Activated naive CD4-positive, alpha-beta T cell treated with anti-CD3 and anti-CD28 coated beads for 36 hours (primary cell): ENCODE measurements at places on chromosomes 3 and 15. TPM values are rescaled to one million over a fixed set of nuclear protein-coding genes. Genes with fewer than 3 reads are reported as not detected.

GRM7 gene
- not detected for total RNA-seq

CHRM5 gene
- not detected for total RNA-seq

FBXL2 gene
- total RNA-seq, result not detected

LMCD1 gene
- 0.81 TPM for total RNA-seq

SLC28A2 gene
- total RNA-seq, result not detected

HHLA2 gene
- 0.22 TPM for total RNA-seq

GCNT3 gene
- total RNA-seq, result not detected

LIPH gene
- total RNA-seq, result not detected

HEMK1 gene
- 30.4 TPM for total RNA-seq

PPARG gene
- total RNA-seq, result 0.20 TPM

GRK7 gene
- not detected for total RNA-seq

BCL2A1 gene
- total RNA-seq, result 88.7 TPM

NAALADL2 gene
- total RNA-seq, result not detected

CLSTN2 gene
- total RNA-seq, result not detected

NEDD4 gene
- total RNA-seq, result 32.2 TPM

CMSS1 gene
- total RNA-seq, result 95.8 TPM

MYRIP gene
- total RNA-seq, result not detected

COX17 gene
- 113 TPM for total RNA-seq

DNA sequence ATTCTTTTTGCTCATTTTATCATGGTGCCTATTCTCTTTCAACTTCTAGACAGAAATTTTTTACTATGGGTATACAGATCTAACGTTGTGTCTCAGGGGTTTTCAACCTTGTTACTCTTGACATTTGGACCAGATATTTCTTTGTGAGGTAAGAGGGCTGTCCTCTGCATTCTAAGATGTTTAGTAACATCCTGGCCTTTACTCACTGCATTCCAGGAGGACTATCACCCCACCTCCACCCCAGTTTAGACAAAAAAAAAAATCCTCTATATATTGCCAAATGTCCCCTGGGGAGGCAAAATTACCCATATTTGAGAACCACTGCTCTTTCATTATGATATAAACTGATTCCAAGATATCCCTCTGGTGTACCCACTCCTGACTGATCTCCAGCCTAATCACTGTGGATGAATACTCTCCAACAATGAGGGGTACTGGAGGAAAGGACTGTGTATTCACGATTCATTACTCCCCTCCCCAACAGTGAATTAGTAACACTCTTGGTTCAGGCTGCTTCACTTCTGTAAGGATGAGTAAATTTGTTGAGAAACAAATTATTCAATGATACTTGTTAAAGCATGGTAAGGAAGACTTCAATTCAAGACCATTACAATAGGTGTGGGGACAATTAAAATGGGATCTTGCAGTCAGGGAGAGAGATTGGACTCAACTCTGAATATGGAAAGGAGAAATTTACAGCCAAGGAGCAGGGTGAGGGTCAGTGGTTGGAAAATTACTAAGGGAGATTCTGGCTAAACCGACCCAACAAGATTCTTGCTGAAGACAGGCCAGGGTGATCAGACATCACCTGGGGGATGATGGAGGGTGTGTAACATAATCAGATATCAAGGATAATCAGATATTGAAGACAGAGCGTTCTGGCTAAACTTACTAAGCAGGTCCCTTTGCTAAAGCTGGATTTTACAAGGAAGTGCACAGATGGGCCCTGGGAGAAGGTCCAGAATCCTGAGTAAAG, 123.8 kb upstream of the DAZL start:
- DNase-seq, result no peak

- no peak for DNase-seq
Observed at GRCh38 chr3:167901138-167901537, 165.6 kb downstream of the SERPINI1 start.

- DNase-seq, result no peak
Observed at GRCh38 chr3:179299999-179300613, 22.7 kb upstream of the ZNF639 start.

DNA sequence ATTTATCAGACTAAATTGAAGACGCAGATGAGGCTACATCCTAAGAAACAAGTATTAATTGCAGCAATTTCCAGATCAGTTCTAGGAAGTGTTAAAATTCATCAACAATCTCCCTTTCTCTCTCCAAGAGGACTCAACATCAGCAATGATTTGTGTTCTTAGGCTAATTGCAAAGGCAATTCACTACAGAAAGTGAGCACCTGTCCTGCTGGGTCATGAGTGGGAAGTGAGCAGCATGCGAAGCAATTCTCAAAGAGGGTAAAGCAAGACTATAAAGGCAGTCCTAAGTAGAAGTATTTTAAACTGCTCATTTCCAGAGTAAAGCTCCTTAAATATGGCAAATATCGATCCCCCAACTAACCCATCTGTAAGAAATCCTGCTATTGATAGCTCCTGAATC, 1191.0 kb upstream of the ALCAM start:
- no peak for DNase-seq

- DNase-seq, result no peak
Observed at GRCh38 chr15:75197062-75197630, 4.5 kb upstream of the C15orf39 start.

- DNase-seq, result peak; percentile 28
Observed at GRCh38 chr3:52532838-52533622, 627 bp downstream of the NT5DC2 start.

DNA sequence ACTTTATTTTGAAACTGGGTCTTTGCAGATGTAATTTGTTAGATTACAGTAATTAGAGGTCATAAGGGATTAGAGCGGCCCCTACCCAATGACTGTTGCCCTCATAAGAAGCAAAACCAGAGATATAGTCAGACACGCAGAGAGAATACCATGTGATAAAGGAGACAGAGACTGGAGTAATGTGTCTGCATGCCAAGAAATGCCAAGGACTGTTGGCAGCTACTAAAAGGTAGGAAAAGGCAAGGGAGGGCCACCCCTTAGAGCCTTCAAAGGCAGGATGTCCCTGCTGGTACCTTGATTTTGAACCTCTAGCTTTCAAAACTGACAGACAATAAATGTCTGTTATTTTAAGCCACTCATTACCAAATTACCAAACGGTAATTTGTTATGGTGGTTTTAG, 548.2 kb downstream of the FHIT start:
- no peak for DNase-seq

DNA sequence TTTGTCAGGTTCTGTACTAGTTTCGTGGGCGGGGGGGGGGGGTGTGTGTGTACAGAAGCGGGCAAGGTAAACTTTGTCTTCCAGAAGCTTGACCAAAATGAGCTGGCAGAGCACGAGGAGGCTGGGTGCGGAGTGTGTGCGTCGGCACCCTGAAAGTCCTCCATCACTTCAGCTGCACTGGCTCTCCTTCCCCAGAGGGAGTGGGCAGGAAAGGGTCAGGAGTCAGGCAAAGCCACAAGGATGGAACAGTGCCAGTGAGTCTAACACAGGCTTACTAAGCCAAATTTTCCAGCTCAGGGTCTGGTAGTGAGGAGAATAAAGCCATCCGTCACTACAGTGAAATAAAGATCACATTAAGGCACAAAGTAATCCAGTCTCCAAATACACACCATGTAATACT, 11.9 kb upstream of the SH3GL3 start:
- DNase-seq, result no peak

GRCh38 chr3:72343078-72343477, 505.2 kb downstream of the SHQ1 start:
- DNase-seq, result peak; percentile 72

DNA sequence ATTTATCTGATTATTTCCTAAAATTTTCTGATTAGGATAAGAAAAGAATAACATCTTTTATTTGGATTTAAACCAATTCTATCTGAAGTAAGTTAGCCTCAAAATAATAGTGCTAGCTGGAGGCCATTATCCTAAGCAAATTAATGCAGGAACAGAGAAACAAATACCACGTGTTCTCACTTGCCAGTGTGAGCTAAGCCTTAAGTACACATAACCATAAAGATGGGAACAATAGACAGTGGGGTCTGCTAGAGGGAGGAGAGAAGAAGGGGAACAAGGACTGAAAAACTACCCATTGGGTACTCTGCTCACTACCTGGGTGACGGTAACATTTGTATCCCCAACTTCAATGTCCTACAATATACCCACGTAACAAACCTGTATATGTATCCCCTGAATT, 31.3 kb upstream of the LYSMD4 start:
- DNase-seq, result no peak

- no peak for DNase-seq
Observed at GRCh38 chr3:136512381-136512780, 239.8 kb downstream of the STAG1 start.

GRCh38 chr15:92675485-92675884, 19.9 kb upstream of the FAM174B start:
- DNase-seq, result no peak

- peak; percentile 17 for DNase-seq
Observed at GRCh38 chr3:38397320-38397719, 50.7 kb downstream of the XYLB start.

- DNase-seq, result peak; percentile 66
Observed at GRCh38 chr15:51736751-51737521, 519 bp downstream of the LYSMD2 start.

DNA sequence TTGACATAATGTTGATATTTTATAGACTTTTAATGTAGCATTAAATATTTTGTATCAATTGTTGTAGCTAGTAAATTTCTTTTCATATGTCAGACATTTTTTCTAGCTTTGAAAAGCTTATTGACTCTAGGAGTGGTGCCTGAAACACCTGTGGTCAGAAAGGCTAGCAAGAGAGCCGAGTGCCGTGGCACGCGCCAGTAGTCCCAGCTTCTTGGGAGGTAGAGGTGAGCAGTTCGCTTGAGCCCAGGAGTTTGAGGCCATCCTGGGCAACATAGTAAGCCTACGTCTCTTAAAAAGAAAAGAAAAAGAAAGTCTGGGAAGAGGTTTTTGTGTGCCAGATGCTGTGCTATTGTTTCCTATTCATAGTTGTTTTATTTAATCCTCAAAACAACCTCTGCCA, 198.2 kb downstream of the FEZF2 start:
- no peak for DNase-seq

DNA sequence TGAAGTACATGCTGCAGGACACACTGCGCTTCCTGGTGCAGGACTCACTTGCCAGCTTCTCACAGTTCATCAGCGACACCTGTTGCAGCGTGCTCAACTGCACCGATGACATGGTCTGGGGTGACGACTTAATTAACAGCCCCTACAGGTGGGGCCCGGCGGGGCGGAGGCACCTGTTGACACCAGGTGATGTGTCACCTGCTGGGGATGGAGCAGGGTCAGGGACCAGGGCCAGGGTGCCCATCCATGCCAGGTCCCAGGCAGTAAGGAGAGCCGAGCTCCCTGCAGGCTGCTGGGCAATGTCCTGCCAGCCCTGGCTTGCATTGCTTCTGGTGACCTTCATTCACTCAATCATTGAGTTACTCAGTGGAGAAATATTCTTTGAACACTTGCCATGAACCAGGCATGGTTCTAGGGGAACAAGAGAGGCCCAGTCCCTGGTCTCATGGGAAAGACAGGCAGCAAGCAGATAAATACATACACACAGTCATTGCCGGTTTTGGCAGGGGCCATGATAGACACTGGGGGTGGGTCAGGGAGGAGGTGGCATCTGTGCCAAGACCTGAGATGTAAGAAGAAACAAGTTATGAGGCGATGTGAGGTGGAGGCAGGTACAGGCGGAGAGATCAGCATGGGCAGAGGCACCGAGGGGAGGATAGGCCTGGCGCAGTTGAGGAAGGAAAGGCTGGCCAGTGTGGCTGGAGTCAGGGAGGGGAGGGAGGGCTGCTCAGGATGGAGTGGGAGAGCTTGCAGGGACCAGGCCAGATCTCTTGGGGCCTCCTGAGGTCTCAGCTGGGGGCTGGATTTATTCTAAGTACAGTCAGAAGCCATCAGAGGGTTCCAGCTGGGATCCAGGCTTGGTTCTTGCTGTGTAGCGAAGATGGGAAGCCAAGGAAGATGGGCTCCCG, 30.8 kb downstream of the DNAH1 start:
- DNase-seq, result no peak

GRCh38 chr3:188390775-188391443, 237.0 kb downstream of the LPP start:
- no peak for DNase-seq

GRCh38 chr15:39495871-39496840, 84.7 kb upstream of the THBS1 start:
- DNase-seq, result no peak

- DNase-seq, result no peak
Observed at GRCh38 chr3:184015381-184016019, 2.2 kb downstream of the ABCC5 start.

- DNase-seq, result no peak
Observed at GRCh38 chr3:123781571-123782275, 102.4 kb downstream of the MYLK start.

- no peak for DNase-seq
Observed at GRCh38 chr15:30962079-30962478, 29.3 kb downstream of the MTMR10 start.

GRCh38 chr15:76905855-76906254, 715 bp upstream of the SCAPER start:
- no peak for DNase-seq

GRCh38 chr15:79778378-79778990, 118.3 kb downstream of the MTHFS start:
- DNase-seq, result no peak

DNA sequence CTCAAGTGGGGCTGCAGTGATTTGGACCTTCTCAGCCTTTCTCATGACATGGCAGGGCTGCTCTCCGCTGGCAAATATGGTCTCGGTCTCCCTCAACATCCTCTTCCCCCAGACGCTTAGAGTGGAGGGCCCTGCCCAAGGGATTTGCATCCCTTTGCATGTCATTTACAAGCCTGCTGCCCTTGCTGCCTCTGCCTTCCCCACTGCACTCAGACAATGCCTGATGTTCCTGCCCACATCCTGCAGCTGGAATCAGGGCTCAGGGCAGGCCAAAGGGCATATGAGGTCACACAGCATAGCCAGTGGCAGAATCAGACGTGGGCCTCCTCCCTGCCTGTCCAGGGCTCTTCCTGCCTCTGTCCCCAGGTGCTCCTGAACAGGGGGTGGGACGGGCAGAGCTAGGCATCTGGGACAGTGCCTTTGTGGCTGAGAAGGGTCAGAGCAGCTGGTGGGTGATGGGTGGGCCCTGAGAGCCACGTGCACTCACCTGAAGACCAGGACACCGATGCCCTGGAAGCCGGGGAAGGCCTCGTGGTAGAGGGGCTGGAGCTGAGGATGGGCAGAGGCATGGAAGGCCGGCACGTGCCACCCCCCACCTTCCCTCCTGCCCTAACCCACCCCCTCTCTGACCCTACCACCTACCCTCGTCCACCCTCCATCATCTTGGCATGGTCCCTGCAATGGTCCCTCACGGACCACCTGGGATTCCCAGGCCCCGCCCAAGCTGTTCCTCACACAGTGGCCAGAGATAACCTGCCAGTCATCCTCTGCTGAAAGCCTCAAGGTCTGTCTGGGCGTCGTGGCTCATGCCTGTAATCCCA, 27.4 kb upstream of the GOLGA6C start:
- DNase-seq, result no peak

DNA sequence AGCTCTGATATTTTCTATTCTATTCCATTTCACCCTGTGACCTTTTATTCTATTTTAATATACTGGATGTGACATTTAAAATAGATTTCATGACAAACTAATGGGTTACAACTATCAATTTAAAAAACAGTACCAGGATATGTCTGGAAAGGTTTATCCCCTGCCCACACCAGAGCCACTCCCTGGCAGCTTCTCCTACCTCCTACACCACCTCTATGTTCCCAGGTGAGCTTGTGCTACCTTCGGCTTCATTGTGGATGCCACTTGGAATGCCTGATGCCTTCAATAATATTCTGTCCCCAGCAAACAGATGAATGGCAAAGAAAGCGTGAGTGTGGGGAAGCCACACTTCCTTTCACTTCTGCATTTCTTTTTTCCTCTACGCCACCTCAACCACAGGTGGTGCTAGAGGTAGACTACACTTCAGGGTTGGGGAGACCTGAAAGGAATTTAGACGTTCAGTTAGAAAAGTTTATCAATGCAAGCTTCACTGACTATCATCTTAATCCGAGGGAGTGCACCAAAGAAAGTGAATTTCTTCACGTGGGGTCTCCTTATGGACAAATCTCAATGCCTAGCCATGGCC, 213.0 kb downstream of the SSR3 start:
- DNase-seq, result no peak
